Gastrocnemius medialis (tissue), 4 donors: ENCODE measurements at places on chromosomes 5 and 9.

DNA sequence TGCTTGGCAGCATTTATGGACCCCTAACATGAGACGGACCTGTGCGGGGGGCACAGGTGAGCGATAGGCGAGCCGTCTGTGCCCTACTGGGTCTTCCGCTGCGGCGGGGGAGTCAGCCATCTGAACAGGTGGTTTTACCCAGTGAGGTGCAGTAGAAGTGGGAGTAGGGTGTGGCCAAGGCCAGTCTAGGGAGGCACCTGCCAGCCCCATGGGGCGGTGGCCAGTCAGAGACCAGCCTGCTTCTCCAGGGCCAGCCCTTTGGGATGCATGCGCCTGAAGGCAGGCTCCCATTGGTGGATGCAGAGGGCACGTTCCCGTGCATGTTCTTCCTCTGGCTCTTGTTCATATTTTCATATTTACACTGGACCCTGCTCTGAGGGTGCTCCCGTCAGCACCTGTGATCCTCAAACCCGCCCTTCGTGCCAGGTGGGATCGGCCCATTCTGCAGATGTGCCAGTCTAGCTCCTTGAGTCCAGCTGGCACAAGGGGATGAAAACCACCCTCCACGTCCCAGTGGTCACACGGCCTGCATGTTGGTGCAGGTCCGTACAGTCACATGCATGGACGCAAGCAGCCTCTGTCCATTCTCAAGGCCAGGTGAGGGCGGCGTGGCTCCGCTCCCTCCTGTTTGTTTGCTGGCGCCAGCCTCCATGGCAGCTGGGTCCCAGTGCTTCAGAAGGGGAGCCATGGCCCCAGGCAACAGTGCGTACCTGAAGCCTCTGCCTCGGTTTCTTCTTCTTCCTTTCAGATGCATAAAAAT is 9.0 kb downstream of the COL5A1 start:
- H3K27me3 ChIP-seq = peaks cover 6% of the 10 kb centered on the region
- H3K4me1 ChIP-seq = no peaks in the 10 kb centered on the region
- DNase-seq = no peak

DNA sequence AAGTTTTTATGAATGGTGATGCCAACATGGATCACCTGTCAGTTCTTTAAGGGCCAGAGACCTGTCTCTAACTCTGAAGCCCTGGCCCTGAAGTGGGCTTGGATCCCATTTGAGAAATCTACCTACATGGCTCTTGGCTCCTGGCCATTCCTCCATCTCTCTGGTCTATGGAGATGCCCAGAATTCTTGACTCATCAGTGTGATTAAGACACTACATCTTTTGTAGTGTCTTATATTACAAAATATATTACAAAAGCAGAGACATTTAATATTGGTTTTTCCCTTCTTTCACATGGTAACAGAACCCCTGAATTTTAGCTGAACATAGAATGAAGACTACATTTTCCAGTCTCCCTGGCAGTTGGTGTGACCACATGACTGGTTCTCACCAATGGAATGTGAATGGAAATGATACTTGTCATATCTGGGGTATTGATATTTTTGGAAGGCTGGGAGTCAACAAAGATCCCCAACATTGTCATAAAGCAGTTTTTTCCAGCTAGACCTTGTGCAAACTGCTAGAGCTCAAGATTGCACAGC is 198.3 kb downstream of the SREK1 start:
- H3K4me3 ChIP-seq = no peak overlapping the region
- DNase-seq = no peak
- no peaks in the 10 kb centered on the region for H3K36me3 ChIP-seq
- H3K27ac ChIP-seq = no peak overlapping the region

DNA sequence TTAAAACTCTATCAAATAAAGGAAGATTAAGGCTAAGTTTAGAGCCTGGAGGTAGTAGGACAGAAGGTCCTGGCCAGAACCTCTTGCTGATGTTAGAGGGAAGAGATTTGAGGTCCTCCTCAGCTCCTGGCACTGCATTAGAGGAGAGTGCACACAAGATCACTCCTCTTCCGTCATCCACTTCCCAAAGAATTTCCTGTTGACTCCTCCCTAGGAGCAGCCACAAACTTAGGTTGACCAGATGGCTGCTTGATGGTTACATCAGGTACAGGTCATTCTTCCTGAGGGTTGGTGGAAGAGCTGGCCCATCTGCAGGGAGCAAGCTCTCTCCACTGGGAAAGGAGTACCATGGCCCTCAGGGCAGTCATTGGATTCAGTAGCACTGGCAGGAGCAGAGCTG is 93.9 kb upstream of the IL33 start:
- H3K27me3 ChIP-seq = no peaks in the 10 kb centered on the region
- H3K27ac ChIP-seq = no peak overlapping the region

GRCh38 chr9:17837965-17838364 is 259.1 kb downstream of the SH3GL2 start:
- H3K27ac ChIP-seq = no peak overlapping the region
- H3K4me3 ChIP-seq = no peak overlapping the region
- DNase-seq = no peak
- no peaks in the 10 kb centered on the region for H3K36me3 ChIP-seq

GRCh38 chr5:41649659-41650058 is 139.3 kb upstream of the PLCXD3 start:
- H3K27me3 ChIP-seq = no peaks in the 10 kb centered on the region
- no peak overlapping the region for H3K27ac ChIP-seq
- no peak overlapping the region for H3K4me3 ChIP-seq
- DNase-seq = no peak
- H3K4me1 ChIP-seq = peaks cover 5% of the 10 kb centered on the region
- H3K36me3 ChIP-seq = no peaks in the 10 kb centered on the region

GRCh38 chr9:14232111-14232510 is 81.8 kb downstream of the NFIB start:
- no peaks in the 10 kb centered on the region for H3K36me3 ChIP-seq
- H3K27ac ChIP-seq = no peak overlapping the region

DNA sequence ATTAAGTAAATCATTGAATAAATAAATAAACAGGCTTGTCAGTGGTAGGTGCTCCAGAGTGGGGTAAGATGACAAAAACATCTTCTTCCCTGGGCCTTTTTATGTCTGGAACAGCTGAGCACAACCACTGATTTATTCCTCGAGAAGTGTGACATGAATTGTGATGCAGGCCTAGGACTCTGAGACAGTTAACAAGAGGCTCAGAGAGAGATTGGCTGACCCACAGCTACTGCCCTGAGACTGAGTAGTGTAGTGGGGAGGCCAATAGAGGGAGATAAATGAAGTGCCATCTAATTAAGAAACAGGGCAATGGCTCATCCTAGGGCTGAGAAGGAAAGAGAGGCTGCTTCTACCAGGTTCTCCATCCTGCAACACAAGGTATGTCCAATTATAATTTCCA is 369.3 kb upstream of the TRPC7 start:
- H3K27ac ChIP-seq = no peak overlapping the region
- no peaks in the 10 kb centered on the region for H3K4me1 ChIP-seq
- no peaks in the 10 kb centered on the region for H3K36me3 ChIP-seq
- no peak overlapping the region for H3K4me3 ChIP-seq

- no peak overlapping the region for H3K4me3 ChIP-seq
- H3K27ac ChIP-seq = no peak overlapping the region
- DNase-seq = no peak
- no peaks in the 10 kb centered on the region for H3K4me1 ChIP-seq
- H3K36me3 ChIP-seq = no peaks in the 10 kb centered on the region
- H3K27me3 ChIP-seq = no peaks in the 10 kb centered on the region
Observed at GRCh38 chr9:115867326-115867725, 286.3 kb upstream of the PAPPA start.

GRCh38 chr5:129367883-129368282 is 92.2 kb upstream of the ADAMTS19 start:
- H3K4me3 ChIP-seq = no peak overlapping the region
- no peak overlapping the region for H3K27ac ChIP-seq
- H3K36me3 ChIP-seq = no peaks in the 10 kb centered on the region
- no peak for DNase-seq

- no peaks in the 10 kb centered on the region for H3K27me3 ChIP-seq
- peak overlapping the region; percentile 87 for H3K27ac ChIP-seq
- peaks cover 43% of the 10 kb centered on the region for H3K4me1 ChIP-seq
- H3K36me3 ChIP-seq = no peaks in the 10 kb centered on the region
- no peak overlapping the region for H3K4me3 ChIP-seq
- no peak for DNase-seq
Observed at GRCh38 chr9:70603020-70603411, 188.6 kb upstream of the KLF9 start.

DNA sequence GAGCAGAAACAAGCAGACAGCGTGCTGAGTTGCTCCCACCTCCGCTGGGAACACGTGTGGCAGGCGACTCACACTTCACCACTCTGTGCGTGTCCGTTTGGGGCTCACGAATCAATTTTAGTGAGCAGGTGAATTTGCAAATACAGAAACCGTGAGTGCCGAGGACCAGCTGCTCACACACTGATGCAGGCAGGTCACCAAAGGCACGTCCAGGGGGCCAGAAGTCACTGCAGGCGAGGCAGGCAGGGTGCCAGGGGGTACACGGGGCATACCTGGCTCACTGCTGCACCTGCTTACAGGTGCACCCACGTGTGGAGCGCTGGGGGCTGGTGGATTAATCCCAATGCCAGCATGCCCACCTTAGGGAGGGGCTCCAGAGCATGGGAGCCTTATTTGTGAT is 68.8 kb downstream of the ZNF354C start:
- DNase-seq = no peak
- no peaks in the 10 kb centered on the region for H3K27me3 ChIP-seq
- H3K27ac ChIP-seq = no peak overlapping the region
- H3K4me3 ChIP-seq = no peak overlapping the region

- H3K4me1 ChIP-seq = no peaks in the 10 kb centered on the region
- H3K27ac ChIP-seq = no peak overlapping the region
- no peak overlapping the region for H3K4me3 ChIP-seq
Observed at GRCh38 chr9:117180896-117181445, 233.9 kb downstream of the ASTN2 start.

- H3K36me3 ChIP-seq = no peaks in the 10 kb centered on the region
- peak overlapping the region; percentile 94 for H3K27ac ChIP-seq
- DNase-seq = no peak
- H3K27me3 ChIP-seq = no peaks in the 10 kb centered on the region
- H3K4me1 ChIP-seq = peaks cover 51% of the 10 kb centered on the region
Observed at GRCh38 chr9:99365233-99365980, 143.3 kb downstream of the SEC61B start.

DNA sequence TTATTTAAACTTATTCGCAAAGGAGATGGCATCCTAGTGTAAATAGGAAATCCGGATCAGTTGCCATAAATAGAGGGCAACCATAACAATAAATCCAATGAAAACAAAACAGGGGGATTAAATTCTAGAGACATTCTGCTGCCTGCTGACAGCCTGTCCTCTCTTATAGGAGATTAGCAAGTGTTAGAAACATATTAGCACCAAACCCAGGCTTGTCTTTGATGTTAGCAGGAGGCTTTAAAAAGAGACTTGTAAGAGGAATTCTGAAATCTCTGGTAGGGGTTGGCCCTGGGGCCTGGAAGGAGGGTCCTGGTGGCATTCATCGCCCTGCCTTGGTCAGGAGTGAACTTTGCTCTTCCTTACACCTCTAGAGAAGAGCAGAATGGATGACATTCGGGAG is 21.6 kb downstream of the NDST1 start:
- H3K4me1 ChIP-seq = peaks cover 30% of the 10 kb centered on the region
- no peak for DNase-seq
- H3K27ac ChIP-seq = no peak overlapping the region
- H3K4me3 ChIP-seq = no peak overlapping the region
- no peaks in the 10 kb centered on the region for H3K27me3 ChIP-seq

GRCh38 chr9:91914404-91914803 is 35.6 kb downstream of the ROR2 start:
- no peaks in the 10 kb centered on the region for H3K27me3 ChIP-seq
- no peak overlapping the region for H3K4me3 ChIP-seq
- H3K4me1 ChIP-seq = no peaks in the 10 kb centered on the region
- no peaks in the 10 kb centered on the region for H3K36me3 ChIP-seq
- H3K27ac ChIP-seq = no peak overlapping the region
- no peak for DNase-seq

GRCh38 chr5:128252756-128253155 is 169.2 kb downstream of the SLC12A2 start:
- no peaks in the 10 kb centered on the region for H3K36me3 ChIP-seq
- H3K4me1 ChIP-seq = peaks cover 8% of the 10 kb centered on the region
- no peaks in the 10 kb centered on the region for H3K27me3 ChIP-seq
- H3K27ac ChIP-seq = no peak overlapping the region

DNA sequence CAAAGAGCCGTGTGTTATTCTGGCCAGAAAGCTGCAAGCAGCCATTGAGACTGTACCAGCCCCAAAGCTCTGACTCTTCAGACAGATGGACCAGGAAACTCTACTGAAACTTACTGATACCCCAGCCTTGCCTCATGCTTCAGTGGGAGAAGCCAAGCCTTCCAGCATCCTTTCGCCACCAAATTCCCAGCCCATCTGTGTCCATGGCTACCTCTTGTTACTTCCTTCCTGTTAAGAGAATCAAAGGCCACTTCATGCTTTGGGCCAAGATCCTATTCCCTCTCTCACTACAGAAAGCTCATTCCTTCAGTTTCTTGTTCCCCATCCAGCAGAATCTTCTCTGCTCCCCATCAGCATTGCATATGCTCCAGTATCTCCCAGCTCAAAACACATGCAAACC is 46.9 kb upstream of the FREM1 start:
- H3K4me3 ChIP-seq = no peak overlapping the region
- no peaks in the 10 kb centered on the region for H3K4me1 ChIP-seq
- no peak overlapping the region for H3K27ac ChIP-seq
- no peaks in the 10 kb centered on the region for H3K27me3 ChIP-seq
- DNase-seq = no peak

GRCh38 chr9:137851516-137852267 is 25.9 kb upstream of the CACNA1B start:
- no peak overlapping the region for H3K4me3 ChIP-seq
- H3K4me1 ChIP-seq = no peaks in the 10 kb centered on the region
- DNase-seq = no peak
- no peak overlapping the region for H3K27ac ChIP-seq
- no peaks in the 10 kb centered on the region for H3K36me3 ChIP-seq
- no peaks in the 10 kb centered on the region for H3K27me3 ChIP-seq

DNA sequence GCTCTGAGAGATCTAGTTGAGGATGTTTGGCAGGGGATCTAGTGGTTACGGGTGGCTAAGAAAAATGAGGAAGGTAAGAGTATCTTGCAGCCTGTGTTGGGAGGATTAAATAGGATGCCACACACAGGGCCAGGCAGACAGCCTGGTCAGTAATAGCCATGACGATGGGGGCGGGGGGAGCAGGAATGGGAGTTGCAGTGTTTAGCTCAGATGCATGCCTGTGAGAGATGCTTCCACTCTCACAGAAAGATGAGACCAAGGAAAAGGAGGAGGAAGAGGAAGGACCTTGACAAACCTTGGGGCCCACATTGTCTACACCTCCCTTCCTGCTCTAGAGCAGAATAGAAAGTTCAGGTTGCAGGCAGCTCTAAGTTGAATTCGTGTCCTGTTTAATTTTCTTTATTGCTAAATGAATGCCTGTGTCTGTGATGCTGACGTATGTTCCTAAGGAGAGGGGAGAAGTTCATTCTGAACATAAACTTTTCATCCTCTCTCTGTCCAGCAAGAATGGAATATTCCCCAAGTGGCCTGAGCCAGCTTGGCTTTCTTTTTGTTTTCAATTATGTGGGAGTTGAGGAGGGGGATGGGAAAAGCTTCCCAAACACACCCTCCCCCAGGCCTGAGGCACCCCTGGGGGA is 28.7 kb downstream of the TGFBI start:
- peak overlapping the region; percentile 40 for H3K27ac ChIP-seq
- no peak overlapping the region for H3K4me3 ChIP-seq
- H3K36me3 ChIP-seq = no peaks in the 10 kb centered on the region
- DNase-seq = no peak
- H3K4me1 ChIP-seq = peaks cover 11% of the 10 kb centered on the region

- H3K4me3 ChIP-seq = no peak overlapping the region
- no peaks in the 10 kb centered on the region for H3K4me1 ChIP-seq
- DNase-seq = no peak
- no peak overlapping the region for H3K27ac ChIP-seq
- no peaks in the 10 kb centered on the region for H3K27me3 ChIP-seq
- H3K36me3 ChIP-seq = no peaks in the 10 kb centered on the region
Observed at GRCh38 chr5:125503946-125504345, 757.5 kb upstream of the ZNF608 start.
